CD4-positive, alpha-beta T cell treated with Interleukin-6 at 100 ng/mL for 8 hours (primary cell): ENCODE measurements at places on chromosomes 16 and 17.

GRCh38 chr16:80066805-80067580 lies 466.5 kb upstream of the MAF start:
- no peak for DNase-seq

GRCh38 chr17:69761011-69761410 lies 314.0 kb upstream of the KCNJ16 start:
- no peak for DNase-seq

DNA sequence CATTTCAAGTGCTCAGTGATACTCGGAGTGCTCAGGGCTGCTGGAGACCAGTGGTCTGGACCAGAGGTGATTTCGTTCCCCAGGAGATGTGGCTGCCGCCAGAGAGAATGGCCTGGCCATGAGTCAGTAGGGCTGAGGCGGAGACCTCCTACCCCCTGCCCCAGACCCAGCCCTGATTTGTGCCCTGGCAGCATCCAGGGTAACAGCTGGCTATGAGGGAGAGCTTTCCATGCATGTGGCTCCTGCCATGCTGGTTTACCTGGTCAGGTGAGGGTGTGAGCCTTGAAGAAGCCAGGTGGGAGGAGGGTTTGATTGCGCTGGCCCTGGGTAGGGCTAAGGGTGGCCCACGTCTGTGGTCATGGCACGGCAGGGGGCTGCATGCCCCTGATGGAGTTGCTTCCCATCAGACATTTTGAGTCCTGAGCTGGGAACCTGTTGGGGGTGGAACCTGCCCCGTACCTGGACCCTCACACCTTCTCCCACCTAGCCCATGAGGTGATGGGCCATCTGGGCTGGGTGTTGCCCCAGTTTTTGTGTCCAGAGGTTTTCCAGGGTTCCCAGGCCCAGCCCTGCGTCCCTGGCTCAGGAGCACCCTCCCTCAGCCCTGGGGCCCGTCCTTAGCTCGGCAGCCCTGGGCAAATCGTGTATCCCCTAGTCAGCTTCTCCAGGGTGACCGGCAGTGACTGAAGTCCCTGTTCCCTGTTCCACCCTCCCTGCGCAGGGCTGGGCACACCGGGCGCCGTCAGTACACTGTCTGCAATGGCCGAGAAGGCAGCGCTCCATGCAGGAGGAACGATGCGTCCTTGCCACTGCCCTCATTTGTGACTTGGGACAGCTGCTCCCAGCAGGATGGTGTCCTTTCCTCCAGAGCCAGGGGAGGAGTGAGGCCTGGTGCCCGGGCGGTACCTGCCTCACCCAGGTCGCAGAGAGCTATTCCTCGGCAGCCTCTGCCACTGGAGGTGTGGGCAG lies 9.0 kb upstream of the CSNK1D start:
- no peak for DNase-seq

GRCh38 chr16:16009401-16009800 lies 60.0 kb downstream of the ABCC1 start:
- DNase-seq, result no peak

DNA sequence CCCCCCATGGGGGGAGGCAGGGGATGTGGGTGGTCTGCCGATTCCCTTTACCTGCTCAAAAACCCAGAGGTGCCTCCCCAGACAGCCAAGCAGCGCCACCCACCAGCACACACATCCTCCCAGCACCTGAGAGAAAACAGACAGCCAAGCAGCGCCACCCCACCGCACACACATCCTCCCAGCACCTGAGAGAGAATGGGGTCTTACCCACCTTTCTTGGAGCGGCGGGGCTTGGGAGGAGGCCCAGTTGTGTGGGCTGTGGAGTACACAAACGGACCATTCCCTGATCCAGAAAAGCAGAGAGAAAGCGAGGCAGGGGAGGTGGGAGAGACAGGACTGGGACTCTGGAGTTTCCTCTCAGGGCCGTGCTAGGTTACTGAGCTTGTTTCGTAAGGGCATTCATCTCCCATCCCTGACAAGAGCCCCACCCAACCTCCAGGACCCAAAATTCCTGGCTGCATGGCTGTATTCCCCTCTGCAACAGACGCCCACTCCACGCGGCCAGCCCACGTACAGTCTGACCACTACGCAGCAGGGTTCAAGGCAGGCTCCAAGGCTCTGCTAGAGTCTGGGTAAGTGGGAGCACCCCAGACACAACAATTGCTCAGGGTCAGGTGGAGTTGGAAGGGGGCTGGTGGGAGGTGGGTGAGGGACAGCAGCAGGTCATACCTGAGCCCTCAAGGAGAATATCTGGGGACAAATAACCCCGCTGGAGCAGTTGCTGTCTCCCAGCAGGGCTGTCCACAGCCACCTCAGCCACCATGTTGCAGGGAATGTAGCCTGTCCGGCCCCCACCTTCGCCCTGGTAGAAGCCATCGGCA lies 22.3 kb downstream of the TSPOAP1 start:
- DNase-seq, result no peak

- no peak for DNase-seq
Measured at GRCh38 chr16:81754858-81755257, 24.2 kb upstream of the PLCG2 start.

GRCh38 chr17:78534492-78535272 lies 42.5 kb downstream of the DNAH17 start:
- DNase-seq, result peak; percentile 5

GRCh38 chr16:3997231-3997841 lies 116.8 kb upstream of the CREBBP start:
- DNase-seq, result no peak

DNA sequence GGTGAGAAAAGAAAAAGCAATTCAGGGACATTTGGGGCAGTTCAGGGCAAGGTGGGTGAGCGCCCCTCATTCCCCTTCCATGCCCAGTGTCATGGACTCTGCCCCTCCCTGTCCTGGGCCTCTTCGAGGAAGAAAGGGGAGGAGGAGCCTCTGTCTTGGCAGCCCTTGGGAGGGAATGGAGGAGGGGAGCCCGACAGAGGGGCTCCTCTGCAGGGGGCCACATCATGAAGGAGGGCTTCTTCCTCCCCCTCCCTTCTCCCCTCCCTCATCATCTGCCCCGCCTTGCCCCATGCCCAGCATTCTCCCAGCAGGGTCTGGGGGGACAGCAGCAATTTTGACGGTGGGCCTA lies 33.2 kb upstream of the TAC4 start:
- DNase-seq, result no peak

GRCh38 chr16:54928411-54929089 lies 2.1 kb upstream of the IRX5 start:
- DNase-seq, result no peak

DNA sequence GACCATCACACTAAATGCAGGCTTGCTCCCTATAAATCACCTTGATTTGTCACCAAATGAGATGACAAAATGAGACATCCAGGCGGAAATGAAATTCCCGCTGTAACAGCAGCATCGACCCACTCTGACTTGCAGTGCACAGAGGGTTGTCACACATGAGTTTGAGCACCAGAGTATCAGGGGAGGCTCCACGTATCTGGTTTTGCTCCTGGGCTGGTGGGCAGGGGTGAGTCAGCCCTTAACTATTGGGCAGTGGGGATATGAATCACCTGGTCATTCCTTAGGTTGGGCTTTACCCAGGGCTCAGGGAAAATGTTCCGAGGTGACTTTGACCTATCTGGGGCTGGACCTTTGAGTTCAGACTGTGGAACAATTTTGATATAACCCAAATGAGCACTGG lies 245.2 kb upstream of the CCL2 start:
- no peak for DNase-seq

- DNase-seq, result peak; percentile 41
Measured at GRCh38 chr17:58120195-58120822, 27.9 kb upstream of the OR4D1 start.

- peak; percentile 68 for DNase-seq
Measured at GRCh38 chr17:4710693-4711634, 532 bp downstream of the ARRB2 start.

DNA sequence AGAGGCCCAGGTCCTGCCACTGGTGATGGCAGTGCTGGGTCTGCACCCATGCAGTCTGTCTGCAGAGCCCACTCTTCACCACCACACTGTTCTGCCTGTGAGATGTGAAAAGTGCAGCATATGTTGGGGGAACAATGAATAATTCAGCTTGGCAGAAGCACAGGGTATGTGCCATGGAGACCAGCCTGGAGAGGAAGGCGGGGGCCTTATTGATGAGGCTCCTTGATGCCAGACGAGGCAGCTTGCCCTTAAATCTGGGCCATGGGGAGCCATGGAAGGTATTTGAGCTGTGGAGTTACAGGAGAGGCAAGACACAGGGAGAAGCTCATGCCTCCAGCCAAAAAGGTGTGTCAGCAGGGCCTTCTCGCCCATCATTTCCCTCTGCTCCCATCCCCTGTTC lies 124.7 kb downstream of the C16orf78 start:
- no peak for DNase-seq

GRCh38 chr16:31513126-31513525 lies 4.9 kb upstream of the RUSF1 start:
- DNase-seq, result no peak

DNA sequence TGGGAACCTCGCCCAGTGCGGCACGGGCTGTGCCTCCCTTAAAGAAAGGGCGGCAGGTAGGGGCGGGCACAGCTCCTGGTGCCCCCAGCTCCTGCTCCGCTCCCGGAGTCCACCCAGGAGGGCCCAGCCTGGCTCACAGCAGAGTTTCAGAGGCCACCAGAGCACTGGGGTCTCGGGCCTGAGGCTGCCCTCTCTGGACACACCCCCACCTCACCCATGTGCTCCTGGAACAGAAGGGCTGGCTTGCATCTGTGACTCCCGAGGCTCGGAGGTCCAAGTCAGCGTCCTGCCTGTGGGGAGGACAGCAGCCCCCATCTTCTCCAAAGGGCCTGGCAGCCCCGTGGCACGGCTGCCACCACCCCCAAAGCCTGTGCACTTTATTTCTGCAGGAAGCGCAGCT lies 62.7 kb downstream of the RBFOX3 start:
- DNase-seq, result no peak

- DNase-seq, result peak; percentile 31
Measured at GRCh38 chr17:31216031-31216751, 80.8 kb downstream of the OMG start.

- no peak for DNase-seq
Measured at GRCh38 chr16:5166486-5166885, 68.9 kb upstream of the EEF2KMT start.

- no peak for DNase-seq
Measured at GRCh38 chr17:42676424-42677011, at the start of gene PLEKHH3. TSS of gene PLEKHH3 (minus strand) at chr17:42676994. CDS start at chr17:42676563, 431 bp downstream.

DNA sequence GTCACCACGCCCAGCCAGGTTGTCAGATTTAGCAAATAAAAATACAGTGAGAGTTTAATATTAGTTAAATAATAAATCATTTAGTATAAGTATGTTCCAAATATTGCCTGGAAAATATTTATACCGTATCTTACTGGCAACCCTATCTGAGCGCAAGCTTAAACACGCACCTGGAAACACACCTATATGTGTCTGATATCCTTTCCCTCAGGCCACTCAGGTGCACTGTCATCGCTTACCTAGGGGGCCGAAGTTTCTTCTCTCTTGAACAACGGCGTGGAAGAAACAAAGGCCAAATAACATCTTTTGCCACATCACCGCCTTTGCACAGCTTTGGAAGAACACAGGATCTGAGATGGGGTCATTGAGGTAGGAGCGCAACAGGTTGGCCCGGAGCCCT lies 54.0 kb downstream of the LYRM1 start:
- no peak for DNase-seq

DNA sequence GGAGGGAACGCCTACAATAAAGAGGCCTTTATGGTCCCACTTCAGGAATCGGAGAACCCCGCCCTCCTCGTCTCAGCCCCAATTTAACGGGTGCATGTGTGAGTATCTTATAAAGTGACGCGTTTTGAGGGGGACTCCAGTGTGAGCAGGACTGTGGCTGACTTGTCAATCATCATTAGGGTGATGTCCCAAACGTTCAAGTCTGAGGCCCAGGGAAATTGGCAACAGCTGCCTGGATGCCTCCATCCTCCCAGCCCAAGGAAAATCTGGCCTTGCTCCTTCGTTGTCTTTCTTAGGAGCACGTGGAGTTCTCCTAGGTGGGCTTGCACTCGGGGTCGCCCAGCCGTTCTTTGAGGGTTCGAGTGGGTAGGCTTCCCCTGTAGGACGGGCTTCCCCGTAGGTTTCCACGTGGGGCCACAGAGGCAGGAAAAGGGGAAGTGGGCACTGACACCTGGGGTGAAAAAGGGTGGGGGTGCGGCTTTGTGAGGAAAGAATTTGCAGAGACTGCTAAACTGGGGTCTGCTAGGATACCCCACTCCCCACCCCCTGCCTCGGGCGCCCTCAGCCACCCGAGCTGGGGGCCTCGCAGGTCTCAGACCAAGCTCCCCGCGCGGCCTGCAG lies 561 bp upstream of the HERPUD1 start:
- DNase-seq, result no peak
